ENCODE measurements at places on chromosomes 12 and 14. TPM values are rescaled to one million over a fixed set of nuclear protein-coding genes. Genes with fewer than 3 reads are reported as not detected.

FAM181A gene
- not detected for total RNA-seq

GRCh38 chr14:29425705-29426482, 501.8 kb downstream of the PRKD1 start:
- no peaks in the 10 kb centered on the region for H3K36me3 ChIP-seq
- H3K4me3 ChIP-seq, result no peak overlapping the region
- DNase-seq, result no peak
- no peaks in the 10 kb centered on the region for H3K27me3 ChIP-seq
- H3K4me1 ChIP-seq, result no peaks in the 10 kb centered on the region

DNA sequence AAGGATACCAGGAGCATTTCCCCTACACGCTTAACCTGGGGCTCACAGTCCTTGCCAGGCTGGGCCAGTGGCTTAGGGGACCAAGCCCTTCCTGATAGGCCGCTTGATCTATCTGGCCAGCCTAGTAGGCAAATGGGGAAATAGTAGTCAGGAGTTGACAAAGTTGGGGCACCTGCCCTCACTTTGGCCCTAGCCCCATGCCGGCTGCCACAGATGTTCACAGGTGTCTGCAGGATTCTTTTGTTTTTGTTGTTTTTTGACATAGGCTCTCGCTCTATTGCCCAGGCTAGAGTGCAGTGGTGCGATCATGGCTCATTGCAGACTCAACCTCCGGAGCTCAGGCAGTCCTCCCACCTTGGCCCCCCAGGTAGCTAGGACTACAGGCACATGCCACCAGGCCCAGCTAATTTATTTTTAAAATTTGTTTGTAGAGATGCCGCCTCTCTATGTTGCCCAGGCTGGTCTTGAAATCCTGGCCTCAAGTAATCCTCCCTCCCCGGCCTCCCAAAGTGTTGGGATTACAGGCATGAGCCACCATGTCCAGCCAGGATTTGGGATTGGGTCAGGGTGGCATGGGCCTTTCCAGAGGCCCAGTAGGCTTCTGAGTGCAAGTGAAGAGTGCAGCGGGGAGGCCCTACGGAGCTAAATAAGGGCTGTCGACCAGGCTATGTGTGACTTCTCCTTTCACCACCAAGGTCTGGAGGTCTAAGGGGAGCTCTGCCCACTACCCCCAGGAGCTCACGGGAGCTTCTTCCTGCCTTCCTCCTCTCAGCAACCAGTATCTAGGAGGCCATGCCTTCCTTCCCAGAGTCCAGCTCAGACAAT, 15.5 kb upstream of the HDAC7 start:
- no peak overlapping the region for H3K4me3 ChIP-seq
- H3K27me3 ChIP-seq, result no peaks in the 10 kb centered on the region
- H3K4me1 ChIP-seq, result peaks cover 16% of the 10 kb centered on the region
- H3K27ac ChIP-seq, result no peak overlapping the region
- DNase-seq, result peak; percentile 62
- H3K36me3 ChIP-seq, result no peaks in the 10 kb centered on the region

GRCh38 chr14:92704036-92704804, 44.2 kb downstream of the LGMN start:
- peak; percentile 92 for DNase-seq
- H3K4me1 ChIP-seq, result peaks cover 14% of the 10 kb centered on the region
- no peak overlapping the region for H3K4me3 ChIP-seq
- peaks cover 32% of the 10 kb centered on the region for H3K36me3 ChIP-seq
- no peak overlapping the region for H3K27ac ChIP-seq

- H3K36me3 ChIP-seq, result no peaks in the 10 kb centered on the region
- no peak overlapping the region for H3K27ac ChIP-seq
- no peaks in the 10 kb centered on the region for H3K27me3 ChIP-seq
- H3K4me3 ChIP-seq, result peak overlapping the region; percentile 53
Observed at GRCh38 chr12:57737467-57738460, 778 bp downstream of the AGAP2 start.
